ENCODE measurements at places on chromosomes 6 and 20.
A peak's percentile ranks its signal among the peaks of the same experiment; 100 is the strongest.

GRCh38 chr6:114052141-114052540 is 81.2 kb upstream of the HDAC2 start:
- no peak for DNase-seq

DNA sequence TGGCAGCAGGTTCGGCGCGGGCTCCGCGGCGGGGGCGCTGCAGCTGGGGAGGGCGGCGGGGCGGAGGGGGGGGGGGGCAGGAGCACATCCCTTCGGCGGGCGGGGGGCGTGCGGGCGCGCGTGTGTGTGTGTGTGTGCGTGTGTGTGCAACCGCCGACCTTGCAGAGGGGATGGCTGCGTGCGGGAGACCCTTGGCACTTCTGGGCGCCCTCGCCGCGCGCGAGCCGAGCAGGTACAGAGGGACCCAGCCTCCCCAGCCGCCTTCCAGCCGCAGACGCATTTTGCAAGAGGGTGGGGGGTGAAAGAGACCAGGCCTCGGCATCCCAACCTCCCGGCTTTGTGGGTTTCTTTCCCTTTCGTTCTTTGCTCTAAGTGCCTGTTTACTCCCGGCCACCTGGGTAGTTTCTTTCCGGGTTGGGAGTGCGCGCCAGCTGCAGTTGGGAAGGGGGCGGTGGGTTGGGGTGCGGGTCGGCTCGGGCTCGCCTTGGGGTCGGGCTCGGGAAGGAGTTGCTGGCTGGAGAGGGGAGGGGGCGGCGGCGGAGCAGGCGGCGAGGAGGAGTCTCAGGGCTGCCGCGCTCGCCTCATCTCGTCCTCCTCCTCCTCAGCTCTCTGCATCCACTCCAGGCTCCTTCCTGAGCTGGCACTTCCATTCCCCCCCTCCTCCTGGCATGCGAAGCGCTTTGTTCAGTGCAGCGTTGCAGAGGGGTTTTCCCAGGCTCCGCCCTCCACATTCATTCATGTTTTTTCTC is 620 bp downstream of the HIVEP1 start:
- DNase-seq, result peak; percentile 70

- DNase-seq, result no peak
Measured at GRCh38 chr6:33875696-33876095, 71.9 kb upstream of the MLN start.

DNA sequence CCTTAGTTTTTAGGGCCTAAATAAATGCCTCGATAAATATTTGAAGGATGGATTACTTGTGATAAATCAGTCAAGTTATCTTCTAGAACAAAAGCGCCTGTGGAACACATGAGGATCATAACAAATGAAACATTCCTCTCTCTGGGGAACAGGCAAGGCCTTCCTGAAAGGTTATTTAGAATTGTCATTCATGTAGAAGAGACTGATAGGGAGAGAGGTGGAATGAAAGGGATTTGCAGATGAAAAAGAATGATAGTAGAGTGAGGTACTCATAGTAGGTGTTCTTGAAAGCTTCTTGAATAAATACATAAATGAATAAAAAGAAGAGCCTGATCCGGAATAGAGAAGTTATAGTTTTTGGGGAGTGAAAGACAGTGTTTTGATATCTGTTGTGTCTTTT is 30.5 kb downstream of the TSPYL4 start:
- DNase-seq, result no peak

- DNase-seq, result no peak
Measured at GRCh38 chr6:43127877-43128276, 43.2 kb upstream of the SRF start.

- DNase-seq, result peak; percentile 69
Measured at GRCh38 chr6:169529931-169530751, 171.7 kb downstream of the WDR27 start.

DNA sequence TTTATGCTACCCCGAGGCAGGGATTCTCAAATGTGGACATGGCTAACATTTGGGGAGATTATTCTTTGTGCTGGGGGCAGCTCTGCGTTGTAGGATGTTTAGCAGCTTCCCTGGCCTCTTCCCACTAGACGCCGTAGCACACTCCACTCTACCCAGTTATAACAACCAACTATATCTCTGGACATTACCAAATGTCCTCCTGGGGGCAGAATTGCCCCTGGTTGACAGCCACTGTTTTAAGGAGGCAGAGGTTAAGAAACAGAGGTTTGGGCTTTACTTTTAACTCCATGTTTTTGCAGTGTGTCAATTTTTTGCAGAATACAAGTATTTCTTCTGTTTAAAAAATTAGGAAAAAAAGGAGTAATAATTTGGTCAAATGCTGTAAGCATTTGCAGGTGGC is 56.2 kb upstream of the BMP6 start:
- DNase-seq, result no peak

- DNase-seq, result no peak
Measured at GRCh38 chr6:53947780-53948179, 153.0 kb downstream of the LRRC1 start.

GRCh38 chr6:83883240-83883639 is 23.8 kb downstream of the CYB5R4 start:
- DNase-seq, result no peak

DNA sequence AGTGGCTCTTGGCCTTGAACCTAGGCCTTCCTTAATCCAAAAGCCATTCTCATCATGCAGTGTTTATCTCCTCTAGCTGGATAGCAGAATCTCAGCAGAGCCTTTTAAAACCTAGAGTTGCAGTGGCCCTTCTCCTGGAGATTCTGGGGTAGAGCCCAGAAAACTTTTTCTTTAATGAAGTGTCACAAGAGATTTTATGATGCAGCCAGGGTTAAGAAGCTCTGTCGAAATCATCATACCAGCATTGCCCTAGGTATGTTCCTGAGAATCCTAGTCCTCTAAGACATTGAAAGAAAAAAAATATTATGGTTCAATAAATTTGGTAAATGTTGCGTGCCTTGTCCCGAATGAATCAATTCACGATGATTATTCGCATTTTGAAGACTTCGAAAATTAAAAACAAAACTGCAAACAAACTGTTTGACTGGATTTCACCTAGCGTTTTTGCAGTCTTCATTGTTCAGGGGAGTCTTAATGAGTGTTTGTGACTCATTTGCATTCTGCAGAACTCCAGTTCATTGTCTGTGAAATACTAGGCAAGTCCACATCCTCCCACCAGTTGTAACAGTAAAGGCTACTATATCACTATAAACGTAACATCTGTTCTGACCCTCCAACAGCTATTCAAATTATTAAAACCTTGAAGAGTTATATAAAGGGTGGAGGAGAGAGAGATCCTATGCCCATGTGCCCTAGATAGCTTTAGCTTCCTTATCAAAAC is 198.6 kb downstream of the UST start:
- no peak for DNase-seq

DNA sequence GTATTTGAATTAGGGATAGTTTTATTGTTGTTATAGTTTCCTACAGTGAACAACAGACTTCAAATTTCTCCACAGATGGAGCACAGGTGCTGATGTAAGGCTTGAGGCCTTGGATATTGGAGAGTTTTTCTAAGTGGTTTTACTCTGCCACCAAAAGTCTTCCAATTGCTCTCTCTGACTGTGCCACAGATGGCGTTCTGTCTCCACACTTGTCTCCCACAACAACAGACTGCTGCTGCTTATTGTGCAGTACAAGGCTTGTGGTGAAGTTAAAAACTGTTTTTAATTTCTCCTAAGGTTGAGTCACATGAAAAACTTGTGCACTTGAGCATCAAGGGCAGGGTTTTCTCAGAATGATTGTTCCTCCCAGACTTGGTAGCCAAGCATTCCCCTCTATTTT is 460.9 kb upstream of the KHDRBS2 start:
- no peak for DNase-seq

GRCh38 chr6:162622572-162622971 is 105.0 kb downstream of the PRKN start:
- no peak for DNase-seq

- DNase-seq, result no peak
Measured at GRCh38 chr6:38054527-38055202, 235.1 kb downstream of the ZFAND3 start.

DNA sequence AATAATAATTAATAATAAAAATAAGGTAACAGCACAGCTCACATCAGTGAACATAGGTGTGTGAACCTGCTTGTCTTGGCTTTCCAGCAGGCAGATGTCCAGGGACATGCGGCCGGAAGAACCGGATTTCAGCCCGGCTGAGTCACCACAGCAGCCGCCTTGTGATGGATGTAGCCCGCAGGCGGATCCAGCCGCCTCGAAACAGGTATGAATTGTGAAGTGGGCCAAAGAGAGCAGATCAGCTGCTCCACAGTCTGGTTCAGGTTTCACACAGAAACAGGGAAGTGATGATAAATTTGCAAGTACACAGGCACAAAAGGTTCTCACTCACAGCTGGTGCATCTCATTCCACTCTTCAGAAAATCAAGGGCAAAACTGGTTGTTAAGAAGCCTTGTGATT is 55.1 kb downstream of the ID4 start:
- no peak for DNase-seq

GRCh38 chr20:57378646-57379262 is 12.4 kb upstream of the RBM38 start:
- no peak for DNase-seq

DNA sequence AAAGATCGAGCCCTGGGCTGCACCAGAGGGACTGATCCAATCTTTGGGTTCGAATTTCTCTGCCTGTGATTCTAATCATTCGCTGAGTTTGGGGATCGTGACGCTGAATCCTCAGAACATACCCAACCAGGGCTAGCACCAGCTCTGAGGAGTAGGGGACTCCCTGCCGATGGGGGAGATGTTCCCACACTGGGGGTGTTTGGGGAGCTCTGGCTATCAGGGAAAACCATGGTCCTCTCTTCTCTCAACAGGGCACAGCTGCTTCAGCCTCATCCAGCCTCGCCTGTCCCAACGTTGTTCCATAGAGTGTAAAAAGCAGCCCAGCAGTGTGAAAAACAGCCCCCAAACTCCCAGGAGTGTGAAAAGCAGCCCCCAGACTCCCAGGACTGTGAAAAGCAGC is 136.6 kb downstream of the ANKRD60 start:
- no peak for DNase-seq

DNA sequence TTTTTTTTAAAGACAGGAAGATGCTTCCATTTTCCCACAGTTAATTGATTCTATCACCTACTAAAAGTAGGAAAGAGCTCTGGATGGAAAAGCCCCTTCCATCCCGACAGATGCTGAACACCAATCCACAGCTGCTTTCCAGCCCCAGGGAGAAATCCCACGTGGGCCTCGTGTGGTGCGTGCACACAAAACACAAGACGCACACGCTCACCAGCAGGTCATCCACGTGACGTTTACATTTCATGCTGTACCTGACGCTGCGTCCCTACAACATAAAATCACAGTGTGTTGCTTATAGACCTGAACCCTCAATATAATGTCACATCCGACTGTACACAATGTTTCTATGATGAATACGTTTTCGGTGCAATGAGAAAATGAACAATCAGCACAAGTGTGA is 50.2 kb upstream of the DACT2 start:
- DNase-seq, result no peak

DNA sequence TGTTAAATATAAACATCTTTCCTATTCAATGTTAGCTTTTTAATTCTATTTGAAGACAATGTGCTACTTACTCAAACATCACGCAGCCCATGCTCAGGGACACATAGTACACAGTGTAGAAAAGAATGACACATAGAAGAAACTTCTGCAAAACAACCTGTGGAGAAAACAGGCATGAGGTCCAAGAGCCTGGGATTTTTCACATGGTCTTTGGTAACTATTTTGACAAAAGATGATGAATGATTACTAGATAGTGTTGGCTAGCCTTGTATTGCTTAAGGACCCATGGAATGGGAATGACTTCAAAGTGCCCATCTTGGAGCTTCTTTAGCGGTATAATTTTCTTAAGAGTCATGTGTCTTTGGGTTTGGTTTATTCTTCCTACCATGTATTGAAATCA is 15.4 kb downstream of the TMEM244 start:
- DNase-seq, result no peak

- no peak for DNase-seq
Measured at GRCh38 chr6:82030301-82030700, 217.2 kb downstream of the IBTK start.

GRCh38 chr6:139649128-139649527 is 274.7 kb upstream of the CITED2 start:
- DNase-seq, result no peak

DNA sequence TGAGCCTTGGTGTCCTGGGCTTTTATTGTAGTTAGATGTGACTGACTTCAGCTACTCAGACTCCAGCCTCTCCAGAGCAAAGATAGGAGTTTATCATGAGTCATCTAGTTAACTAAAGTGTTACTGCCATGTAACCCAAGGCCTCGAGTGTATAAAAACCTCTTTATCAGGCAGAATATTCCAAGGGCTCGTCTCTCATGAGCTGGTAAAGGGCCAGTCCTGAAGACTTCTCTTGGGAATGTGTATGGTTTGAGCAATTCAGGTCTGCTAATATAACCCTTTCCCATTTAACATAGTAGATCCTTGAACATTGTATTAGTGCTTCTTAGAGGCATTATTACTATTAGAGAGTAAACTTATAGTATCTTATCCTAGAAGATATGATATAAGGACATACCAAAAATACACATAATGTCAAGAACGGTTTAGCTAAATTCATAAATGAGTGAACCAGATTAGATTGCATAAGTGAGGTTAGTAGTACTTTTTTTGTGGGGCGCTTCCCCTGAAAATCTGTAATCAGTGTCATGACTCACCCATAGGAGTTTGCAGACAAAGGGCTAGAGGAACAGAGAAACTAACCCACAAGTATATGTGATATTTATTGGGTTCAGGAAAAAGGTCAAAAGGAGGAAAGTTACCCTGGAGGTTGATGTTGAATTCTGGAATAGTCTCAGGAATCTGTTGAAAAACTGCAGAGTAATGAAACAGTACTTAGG is 16.0 kb downstream of the DSE start:
- peak; percentile 13 for DNase-seq

- no peak for DNase-seq
Measured at GRCh38 chr6:90095788-90096187, 200.9 kb downstream of the BACH2 start.

DNA sequence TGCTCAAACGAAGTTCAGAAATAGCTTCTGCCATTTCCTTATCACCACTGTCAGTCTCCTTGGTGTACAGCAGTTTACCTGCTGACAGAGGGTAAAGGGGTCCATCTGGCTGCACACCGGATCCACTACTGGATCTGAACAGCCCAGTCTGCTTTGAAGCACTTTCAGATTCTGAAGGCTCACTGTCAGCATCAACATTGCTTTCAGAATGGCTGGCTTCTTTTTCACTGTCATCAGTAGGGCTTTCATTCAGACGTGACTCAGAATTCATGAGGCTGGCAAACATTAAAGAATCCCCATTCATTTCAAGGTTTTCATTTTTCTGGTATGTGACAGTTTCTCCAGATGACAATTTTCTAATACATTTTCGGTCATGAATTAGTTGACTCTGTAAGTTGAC is 21.0 kb upstream of the PNISR start:
- no peak for DNase-seq

- DNase-seq, result no peak
Measured at GRCh38 chr6:6998194-6998569, 109.6 kb upstream of the RREB1 start.

GRCh38 chr20:44748005-44748370 is 2.3 kb downstream of the KCNK15 start:
- no peak for DNase-seq
